ENCODE measurements at places on chromosomes 1 and 21.
A peak's percentile ranks its signal among the peaks of the same experiment; 100 is the strongest.

- no peak for DNase-seq
Observed at GRCh38 chr1:160945079-160945478, 9.5 kb downstream of the ITLN2 start.

GRCh38 chr1:91655912-91656449 is 155.3 kb downstream of the CDC7 start:
- DNase-seq = no peak

DNA sequence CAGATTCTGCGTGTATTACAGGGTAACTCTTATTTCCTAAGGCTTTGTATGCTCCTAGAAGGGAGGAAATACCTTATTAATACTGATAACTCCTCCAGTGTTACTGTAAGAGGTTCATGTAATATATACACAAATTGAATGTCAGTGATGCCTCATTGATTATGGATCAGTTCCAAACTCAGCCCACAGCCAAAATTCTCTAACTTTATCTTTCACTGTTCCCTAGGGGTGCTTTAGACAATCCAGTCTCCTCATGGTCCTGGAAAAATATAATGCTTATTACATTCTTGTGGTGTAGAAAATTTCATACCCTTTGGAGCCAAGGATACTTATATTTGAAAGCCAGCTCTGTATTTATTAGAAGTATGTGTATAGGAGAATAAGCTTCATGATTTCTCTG is 73.0 kb downstream of the NGF start:
- DNase-seq = no peak

DNA sequence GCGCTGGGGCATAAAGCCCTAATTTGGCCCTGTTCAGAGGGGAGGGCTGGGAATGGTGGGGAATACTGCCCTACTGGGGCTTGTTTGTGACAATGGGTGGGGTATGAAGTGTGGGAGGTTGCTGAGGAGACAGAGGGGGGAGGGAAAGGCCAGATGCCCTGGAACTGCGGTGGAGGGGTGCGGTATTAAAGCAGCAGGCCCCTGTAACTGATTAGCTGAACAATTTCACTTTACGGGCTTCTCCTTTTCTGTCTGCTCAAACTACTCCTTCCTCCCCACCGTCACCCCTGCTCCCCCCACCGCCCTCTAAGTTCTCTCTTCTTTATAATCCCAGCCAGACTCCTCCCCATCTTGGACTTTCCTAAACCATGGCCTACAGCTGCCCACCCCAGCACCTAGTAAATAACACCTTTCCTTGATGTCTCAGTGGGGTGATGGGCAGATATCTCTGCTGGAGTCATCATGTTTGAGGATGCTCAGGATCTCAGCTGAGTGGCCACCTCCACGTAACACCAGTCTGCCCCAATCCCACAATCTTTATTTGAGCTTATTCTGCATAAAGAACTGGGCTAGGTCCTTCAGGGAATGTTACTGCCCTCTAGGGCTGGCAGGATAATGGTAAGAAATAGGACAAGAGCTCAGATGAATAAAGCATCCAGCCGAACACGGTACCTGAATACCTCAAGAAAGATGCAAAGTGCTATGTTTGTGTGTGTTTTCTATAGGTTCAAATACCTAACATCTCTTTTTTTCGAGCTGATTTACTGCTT is 33.5 kb downstream of the XCL1 start:
- DNase-seq = no peak

GRCh38 chr1:87252406-87252805 is 76.3 kb upstream of the LMO4 start:
- peak; percentile 76 for DNase-seq

DNA sequence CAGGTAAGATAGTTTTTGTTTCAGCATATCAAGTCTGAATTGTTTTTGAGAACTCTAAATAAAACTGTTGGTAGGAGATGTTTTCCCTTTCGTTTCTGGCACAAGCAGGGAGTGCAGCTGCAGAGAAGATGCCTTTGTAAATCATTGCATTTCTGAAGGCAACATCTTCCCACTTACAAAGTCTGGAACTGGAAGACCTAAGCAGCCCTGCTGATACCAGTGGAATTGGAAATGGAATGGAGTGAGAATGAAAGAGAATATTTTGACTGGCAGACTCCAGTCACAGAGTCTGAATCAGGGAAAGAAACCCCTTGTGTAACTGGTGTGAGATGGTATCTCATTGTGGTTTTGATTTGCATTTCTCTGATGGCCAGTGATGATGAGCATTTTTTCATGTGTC is 815.6 kb downstream of the LTN1 start:
- peak; percentile 10 for DNase-seq

GRCh38 chr1:205287767-205288559 is 33.6 kb downstream of the NUAK2 start:
- DNase-seq = peak; percentile 59

DNA sequence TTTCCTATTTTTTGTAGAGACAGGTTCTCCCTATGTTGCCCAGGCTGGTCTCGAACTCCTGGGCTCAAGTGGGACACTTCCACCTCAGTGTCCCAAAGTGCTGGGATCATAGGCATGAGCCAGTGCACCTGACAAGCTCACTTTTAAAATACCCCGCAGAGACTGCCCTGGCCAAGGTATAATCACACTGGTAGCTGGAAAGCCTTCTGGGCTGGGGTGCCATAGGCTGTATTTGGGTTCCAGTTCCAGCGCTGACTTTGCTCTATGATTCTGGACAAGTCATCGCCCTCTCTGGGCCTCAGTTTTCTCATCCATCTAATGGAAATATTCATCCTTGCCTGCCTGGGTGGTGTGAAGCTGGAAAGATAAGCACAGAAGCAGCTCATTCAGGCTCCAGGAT is 10.4 kb downstream of the LDLRAD1 start:
- no peak for DNase-seq

GRCh38 chr1:50458507-50458906 is 35.3 kb upstream of the DMRTA2 start:
- DNase-seq = no peak

DNA sequence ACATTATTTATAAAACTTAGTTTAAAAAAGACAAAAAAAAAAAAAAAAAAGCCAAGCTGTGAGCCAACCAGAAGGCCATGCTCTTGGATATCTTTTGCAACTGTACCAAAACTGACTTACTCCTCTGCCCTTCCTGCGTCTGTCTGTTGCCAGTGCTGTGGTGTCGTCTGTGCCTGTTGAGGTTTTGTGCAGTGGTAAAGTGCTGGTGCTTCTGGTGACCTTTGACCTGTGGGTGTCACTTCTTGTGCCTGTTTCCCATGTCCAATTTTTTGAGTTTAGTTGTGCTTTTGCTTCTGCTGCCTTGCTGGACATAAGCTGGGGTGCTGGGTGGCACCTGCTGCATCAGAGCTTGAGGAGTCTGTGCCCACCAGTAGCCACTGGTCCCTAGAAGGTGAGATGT is 41.4 kb downstream of the RNF187 start:
- no peak for DNase-seq

DNA sequence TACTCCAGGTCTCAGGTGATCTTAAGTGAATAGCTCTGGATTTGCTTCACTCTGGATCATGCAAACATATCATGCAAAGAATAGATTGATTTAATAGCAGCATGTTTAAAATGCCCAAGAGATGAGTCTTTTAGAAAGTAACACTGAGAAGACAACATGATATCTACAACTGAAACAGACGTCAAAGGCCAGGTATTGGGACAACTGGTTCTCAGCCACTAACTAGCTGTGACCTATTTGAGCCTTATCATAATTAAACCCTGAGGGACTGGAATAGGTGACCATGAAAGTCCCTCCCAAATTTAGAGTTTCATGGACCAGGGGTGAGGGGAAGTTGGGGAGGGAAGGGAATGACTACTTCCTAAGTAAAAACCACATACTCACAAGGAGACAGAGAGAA is 95.7 kb downstream of the NIBAN1 start:
- no peak for DNase-seq

All from IMR-90 (cell line).